ENCODE measurements at places on chromosomes 7 and 10. TPM values are rescaled to one million over a fixed set of nuclear protein-coding genes. Genes with fewer than 3 reads are reported as not detected.

DNA sequence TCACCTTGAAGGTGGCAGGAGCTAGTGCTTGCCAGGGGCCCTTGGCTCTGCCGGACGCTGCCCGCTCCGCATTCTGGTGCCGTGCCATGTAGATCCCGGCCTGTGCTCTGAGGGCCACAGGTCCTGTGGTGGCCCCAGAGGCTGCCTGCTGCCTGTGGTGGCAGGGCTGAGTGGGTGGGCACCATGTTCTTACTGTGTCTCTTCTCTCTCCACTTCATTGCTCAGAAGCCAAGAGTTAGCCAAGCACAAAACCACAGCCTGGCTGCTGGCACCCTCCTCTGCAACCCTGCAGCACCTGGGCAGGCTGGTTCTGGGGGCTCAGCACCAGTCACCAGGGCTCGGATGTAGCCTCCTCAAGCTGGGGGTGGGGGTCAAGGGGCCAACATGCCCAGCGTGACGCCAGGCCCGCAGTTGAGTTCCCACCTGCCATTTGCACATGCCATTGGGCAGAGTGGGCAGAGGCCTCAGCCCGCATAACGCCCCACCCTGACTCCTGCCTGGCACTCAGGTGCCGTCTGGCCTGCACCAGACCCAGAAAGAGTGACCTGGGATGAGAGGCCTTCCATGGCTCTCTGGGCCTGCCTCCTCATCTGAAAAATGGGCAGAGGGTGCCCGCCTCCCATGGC is 16.3 kb downstream of the ZMIZ1 start:
- DNase-seq, result no peak

DNA sequence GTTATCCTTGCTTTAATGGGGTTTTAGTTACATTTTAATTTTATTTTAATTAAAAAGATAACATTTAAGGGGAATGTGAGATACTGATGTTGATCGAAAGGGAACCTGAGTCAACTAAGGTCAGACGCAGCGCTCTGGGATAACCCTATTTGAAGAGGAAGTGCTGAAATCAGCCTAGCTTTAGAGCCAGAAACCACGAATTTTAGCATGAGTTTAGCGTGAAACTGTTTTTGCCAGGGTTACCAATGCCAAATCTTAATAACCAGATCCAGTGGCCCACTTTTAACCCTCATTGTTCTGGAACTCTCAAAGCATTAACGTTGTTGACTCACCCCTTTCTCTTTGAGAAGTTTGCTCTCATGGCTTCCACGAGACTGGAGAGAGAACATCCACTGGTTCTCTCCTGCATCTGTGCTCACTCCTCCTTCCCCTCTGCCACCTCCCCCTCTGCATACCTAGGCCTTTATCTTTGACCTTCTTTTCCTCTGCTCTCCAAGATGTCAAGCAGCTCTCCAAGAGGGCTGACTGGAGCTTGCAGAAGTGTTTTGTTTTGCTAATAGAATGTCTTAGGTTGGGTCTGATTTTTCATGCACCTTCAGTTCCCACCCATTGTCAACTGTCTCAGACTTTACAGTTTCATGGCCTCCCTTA is 198.3 kb upstream of the CELF2 start:
- DNase-seq, result no peak

DNA sequence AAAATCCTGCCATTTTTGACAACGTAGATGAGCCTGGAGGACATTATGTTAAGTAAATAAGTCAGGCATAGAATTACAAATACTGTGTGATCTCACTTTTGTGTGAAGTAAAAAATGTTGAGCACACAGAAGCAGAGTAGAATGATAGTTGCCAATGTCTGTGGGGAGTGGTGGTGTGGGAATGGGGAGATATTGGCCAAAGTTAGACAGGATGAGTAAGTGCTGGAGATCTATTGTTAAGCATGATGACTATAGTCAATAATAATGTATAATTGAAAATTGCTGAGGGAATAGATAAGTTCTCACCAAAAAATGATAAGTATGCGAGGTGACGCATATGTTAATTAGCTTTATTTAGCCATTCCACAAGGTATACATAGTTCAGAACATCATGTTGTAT is 92.0 kb downstream of the GPR85 start:
- DNase-seq, result no peak

The MGAM2 gene
- not detected for total RNA-seq

- DNase-seq, result no peak
Observed at GRCh38 chr7:81187753-81188152, 268.9 kb upstream of the SEMA3C start.

The NPVF gene
- total RNA-seq, result not detected

The NUDCD3 gene
- 93.6 TPM for total RNA-seq

GRCh38 chr7:106616708-106617051 is 44.3 kb downstream of the CCDC71L start:
- no peak for DNase-seq

DNA sequence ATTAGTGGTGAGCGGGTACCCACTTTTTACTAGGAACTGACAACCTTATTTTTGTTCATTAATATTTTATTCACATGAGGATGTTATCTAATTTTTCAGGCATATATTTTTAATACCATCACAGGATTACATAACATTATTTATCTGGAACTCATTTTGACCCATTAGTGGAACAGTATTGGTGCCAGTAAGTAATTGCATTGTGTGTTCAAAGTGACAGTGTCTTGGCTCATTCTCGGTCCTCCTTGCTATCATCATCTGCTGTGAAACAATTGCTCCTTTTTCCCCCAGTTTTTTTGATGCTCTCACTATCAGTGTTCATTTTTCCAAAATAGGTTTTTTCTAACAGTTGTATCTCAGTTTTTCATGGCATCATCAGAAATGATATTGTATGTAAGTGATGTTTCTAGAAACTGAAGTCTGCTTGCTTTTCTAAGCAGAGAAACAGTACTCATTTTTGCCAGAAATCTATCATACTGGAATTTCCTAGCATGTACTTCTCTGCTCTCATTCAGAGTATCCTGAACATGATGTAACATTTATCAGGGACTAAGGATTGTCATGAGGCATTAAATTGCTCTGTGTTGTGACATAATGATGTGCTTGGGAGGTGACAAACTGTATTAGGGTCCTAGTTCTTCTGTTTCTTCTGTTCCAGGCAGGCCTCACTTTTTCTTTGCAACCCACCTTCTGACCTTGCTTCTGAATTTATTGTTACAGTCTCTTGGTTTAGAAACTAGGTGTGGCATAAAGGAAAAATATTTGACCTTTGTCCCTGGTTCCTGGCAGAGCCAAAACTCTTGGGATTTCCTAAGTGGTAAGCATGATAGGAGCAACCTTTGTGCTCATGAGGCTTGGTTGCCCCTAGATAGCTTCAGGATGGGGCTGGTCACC is 4.2 kb downstream of the NUB1 start:
- DNase-seq, result no peak

DNA sequence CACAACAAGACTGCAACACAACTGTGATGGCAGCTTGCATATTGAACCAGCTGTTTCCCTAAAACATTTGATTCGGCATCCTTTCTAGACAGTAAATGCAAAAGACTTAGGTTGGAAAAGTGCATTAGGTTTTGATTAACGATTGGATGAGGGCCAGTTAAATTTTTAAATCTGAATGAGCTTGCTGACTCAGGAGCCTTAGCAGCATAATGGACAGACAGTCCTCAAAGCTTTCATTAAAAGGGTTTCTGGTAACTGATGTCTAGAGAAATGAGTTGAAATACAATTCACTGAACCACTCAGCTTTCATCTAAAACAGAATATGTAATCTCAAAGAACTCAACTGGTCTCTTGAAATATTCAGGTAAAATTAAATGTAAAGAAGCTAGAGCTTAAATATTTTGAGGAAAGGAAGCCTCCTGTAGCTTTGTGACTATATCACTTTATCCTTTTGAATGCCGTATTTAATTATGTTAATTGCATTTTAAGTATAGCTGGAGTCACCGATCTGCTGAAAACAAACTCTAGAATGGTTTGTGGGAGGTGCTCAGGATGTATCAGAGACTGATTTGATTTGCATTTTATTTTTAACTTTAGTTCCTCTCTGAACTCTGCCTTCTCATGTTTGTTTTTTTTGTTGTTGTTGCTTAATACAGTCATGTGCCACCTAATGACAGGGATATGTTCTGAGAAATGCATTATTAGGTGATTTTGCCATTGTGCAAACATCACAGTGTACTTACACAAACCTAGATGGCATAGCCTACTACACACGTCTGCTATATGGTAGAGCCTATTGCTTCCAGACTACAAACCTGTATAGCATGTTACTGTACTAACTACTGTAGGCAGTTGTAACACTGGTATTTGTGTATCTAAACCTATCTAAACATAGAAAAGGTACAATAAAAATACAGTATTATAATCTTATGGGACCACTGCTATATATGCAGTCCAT is 29.2 kb upstream of the ATRNL1 start:
- no peak for DNase-seq

DNA sequence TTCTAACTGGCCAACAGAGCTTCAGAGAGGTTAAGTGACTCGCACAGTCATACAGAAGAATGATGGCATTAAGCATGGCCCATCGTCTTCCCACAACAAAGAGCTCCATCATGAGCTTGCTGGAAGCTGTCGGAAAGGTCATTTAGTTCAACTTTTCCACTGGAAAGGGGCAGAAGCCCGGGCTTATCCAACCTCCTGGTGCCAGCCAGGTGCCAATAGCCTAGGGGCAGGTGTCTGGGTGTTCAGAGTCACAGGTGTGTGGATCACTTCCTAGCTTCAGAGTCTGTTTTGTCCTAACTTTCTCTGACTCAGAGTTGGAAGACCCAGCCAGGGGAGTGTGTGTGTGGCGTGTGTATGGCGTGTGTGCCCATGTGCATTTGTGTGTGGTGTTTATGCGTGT is 1.3 kb upstream of the TRPV6 start:
- DNase-seq, result no peak

DNA sequence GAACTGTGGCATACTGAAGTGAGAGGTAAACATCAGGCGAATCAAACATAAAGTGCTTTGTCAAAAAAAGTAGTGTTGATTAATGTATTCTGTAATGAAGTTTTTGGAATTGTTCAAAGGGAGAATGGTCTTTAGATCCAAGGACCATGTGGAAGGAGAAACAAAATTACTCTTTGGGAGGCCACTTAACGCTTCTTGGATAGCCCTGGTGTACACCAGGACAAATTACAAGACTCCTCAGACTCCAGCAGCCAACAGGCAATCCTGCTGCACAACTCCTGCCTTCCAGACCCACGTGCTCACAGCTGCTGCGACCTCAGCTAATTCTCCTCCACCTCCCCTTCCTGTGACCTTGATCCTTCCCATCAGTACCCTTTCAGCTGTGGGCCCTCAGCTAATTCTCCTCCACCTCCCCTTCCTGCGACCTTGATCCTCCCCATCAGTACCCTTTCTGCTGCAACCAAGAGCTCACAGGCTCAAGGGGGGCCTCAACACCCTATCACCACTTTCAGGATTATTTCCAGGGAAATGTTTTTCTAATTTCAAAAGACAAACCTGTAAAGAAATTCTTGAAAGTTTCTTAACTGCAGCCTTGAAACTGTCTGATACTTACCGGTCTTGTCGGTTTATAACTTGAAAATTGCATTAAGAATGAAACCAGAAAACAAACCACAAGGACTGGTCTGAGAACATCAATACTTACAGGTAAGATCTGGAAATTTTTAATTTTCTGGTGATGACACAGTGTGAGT is 29.7 kb upstream of the DDC start:
- DNase-seq, result no peak

GRCh38 chr10:84924131-84924530 is 595.7 kb downstream of the CCSER2 start:
- DNase-seq, result no peak

GRCh38 chr7:33562996-33563395 is 342.3 kb upstream of the BMPER start:
- no peak for DNase-seq

The CPVL gene
- 14.7 TPM for total RNA-seq

DNA sequence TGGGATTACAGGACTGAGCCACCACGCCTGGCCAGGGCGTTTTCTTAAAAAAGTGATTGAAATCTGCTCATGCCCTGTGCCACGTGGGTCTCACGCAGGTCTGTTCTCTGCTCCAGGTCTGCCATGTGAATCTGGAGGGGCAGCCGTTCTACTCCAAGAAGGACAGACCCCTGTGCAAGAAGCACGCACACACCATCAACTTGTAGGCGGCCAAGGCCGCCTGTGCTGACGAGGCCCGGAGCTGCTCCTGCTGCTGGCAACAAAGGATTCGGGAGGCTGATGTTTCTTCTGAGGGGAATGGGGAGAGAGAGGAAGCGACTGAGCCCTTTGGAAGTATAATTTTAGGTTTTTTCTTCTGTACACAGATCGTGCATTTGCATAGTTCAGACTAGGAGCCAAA is 23.6 kb upstream of the BMPR1A start:
- no peak for DNase-seq

The PHKG1 gene
- 0.75 TPM for total RNA-seq

- peak; percentile 23 for DNase-seq
Observed at GRCh38 chr7:7913504-7913903, 55.1 kb upstream of the GLCCI1 start.

GRCh38 chr7:104956753-104957450 is 57.1 kb upstream of the KMT2E start:
- DNase-seq, result peak; percentile 84

DNA sequence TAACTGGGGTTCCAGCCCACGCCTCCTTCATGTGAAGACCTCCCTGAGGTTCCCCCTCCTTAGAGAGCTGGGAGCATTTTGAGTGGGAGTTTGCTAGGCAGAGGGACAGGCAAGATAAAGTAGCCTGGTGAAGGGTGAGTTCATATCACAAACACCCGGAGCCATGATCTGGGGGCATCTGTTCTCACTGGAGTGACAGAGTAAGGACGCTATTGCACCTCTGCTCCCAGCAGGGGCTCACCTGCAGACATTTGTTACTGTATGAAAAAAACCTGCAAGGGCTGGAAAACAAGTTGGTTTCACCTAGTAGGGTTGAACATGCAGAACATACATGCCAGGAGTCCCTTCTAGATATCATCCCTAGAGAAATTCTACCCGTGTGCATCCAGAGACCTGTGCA is 88.4 kb downstream of the CARD11 start:
- DNase-seq, result no peak

The MAT1A gene
- not detected for total RNA-seq

The STARD3NL gene
- total RNA-seq, result 32.7 TPM

DNA sequence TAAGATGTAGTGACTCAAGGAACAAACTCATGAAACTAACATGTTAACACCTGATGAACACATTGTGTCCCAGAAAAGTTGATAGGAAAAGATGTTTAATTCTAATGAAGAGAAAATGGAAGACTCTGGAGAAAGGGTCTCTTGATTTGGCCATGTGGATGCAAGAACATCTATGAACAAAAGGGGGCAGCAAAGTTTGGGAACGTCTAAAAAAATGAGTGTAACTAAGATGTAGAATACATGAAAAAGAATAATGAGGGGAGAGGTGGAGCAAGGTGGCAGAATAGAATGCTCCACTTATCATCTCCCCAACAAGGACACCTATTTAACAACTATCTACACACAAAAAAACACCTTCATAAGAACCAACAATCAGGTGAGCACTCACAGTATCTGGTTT is 805.1 kb downstream of the TNS3 start:
- DNase-seq, result peak; percentile 47

- DNase-seq, result no peak
Observed at GRCh38 chr7:92092210-92092609, 42.1 kb downstream of the CYP51A1 start.

The ADRA2A gene
- not detected for total RNA-seq

- no peak for DNase-seq
Observed at GRCh38 chr7:22849662-22850061, 27.0 kb upstream of the TOMM7 start.
